ENCODE measurements at places on chromosomes 13 and 19. TPM values are rescaled to one million over a fixed set of nuclear protein-coding genes. Genes with fewer than 3 reads are reported as not detected.

DNA sequence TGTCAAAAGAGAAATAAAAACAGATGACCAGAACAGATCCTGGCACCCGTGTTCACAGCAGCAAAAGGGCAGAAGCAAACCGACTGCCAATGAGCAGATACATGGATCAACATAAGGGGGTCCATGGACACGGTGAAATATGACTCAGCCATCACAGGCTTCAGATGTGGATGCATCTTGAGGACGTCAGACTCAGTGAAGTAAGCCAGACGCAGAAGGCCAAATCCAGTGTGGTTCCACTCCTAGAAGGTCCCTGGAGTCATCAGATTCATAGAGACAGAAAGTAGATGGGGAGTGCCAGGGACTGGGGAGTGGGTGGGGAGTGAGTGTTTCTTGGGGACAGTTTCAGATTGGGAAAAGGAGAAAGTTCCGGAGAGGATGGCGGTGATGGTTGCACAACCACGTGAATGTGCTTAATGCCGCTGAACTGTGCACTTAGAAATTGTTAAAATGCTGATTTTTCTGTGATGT lies 28.8 kb upstream of the SEMA6B start:
- DNase-seq, result no peak

DNA sequence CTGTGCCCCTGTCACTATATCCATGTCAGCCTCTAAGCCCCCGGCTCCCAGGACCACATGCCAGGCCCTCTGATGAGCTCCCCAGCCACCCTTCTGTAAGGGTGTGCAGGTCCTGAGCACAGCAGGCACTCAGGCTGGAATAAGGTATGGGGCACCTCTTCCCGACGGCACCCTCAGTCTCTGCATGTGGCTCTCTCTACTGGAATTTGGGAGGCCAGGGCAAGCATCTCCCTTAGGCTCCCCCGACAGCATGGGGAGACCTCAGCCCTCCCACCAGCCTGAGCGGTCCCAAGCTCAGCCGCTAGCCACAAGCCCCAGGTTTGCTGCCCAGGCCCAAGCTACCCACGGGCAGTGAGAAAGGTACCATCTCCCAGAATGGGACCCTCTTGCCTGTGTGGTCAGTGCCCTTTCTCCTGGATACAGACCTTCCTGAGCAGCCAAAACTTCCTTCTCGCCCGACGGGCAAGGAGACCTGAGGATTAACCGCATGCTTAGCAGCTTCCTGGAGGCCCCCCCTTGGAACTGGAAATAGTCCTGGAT lies 22.5 kb upstream of the C19orf12 start:
- no peak for DNase-seq

- no peak for DNase-seq
These were observed 512 bp upstream of the ZNF93 start for GRCh38 chr19:19900139-19900728.

Gene RGL3
- 99.4 TPM for polyA plus RNA-seq

Gene ZNF471
- polyA plus RNA-seq, result 39.1 TPM

Gene TRPC4
- 7.9 TPM for polyA plus RNA-seq

- DNase-seq, result no peak
These were observed 214.4 kb upstream of the ZNF507 start for GRCh38 chr19:32131005-32131404.

DNA sequence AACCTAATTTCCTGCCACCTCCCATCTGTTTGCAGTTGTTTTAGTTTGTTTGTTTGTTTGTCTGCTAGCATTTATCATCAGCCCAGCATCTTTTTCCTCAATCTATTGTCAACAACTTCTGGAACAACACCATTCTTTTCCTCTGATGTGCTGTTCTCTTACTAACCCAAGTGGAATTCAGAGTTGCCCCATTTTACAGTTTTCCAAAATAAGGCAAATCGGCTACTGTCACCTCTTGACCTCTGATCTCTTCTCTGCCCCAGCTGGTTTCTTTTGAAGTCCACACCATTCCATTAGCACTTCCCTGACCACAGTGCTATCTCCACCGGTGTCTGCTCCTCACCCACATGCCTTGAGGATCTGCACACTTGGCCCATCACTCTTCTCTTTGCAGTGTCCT lies 102.4 kb downstream of the EFNB2 start:
- no peak for DNase-seq

Gene STOML3
- not detected for polyA plus RNA-seq

GRCh38 chr13:113792236-113792770 lies 33.3 kb downstream of the TMEM255B start:
- DNase-seq, result no peak

Gene CPB2
- polyA plus RNA-seq, result 0.27 TPM

GRCh38 chr19:49856574-49857021 lies 5.6 kb downstream of the PTOV1 start:
- no peak for DNase-seq

- DNase-seq, result no peak
These were observed 7.2 kb downstream of the ATP8A2 start for GRCh38 chr13:25379011-25379410.

DNA sequence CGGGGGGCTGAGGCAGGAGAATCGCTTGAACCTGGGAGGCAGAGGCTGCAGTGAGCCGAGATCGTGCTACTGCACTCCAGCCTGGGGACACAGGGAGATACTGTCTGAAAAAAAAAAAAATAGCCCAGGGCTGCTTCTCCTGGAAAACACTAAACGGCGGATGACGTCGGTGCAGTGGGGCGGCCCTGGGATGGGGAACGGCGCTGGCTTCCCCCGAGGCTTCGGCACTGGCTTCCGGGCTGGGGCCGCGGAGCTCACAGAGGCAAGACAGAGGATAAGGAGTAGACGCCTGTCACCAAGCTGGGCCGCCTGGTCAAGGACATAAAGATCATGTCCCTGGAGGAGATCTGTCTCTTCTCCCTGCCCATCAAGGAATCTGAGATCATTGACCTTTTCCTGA lies 5.0 kb downstream of the PRSS57 start:
- no peak for DNase-seq

Gene ONECUT3
- polyA plus RNA-seq, result 0.03 TPM

GRCh38 chr13:86673931-86674431 lies 874.8 kb upstream of the SLITRK6 start:
- no peak for DNase-seq

- no peak for DNase-seq
These were observed 129.6 kb downstream of the ZNF675 start for GRCh38 chr19:23557381-23557780.

GRCh38 chr19:11367528-11367927 lies 6.9 kb upstream of the SWSAP1 start:
- no peak for DNase-seq

- DNase-seq, result no peak
These were observed 341.3 kb downstream of the SPRY2 start for GRCh38 chr13:79999601-80000000.

GRCh38 chr13:94268661-94269060 lies 210.8 kb downstream of the DCT start:
- no peak for DNase-seq

Gene CASP14
- polyA plus RNA-seq, result 0.05 TPM

GRCh38 chr13:74682746-74683145 lies 548.5 kb upstream of the KLF12 start:
- DNase-seq, result no peak

DNA sequence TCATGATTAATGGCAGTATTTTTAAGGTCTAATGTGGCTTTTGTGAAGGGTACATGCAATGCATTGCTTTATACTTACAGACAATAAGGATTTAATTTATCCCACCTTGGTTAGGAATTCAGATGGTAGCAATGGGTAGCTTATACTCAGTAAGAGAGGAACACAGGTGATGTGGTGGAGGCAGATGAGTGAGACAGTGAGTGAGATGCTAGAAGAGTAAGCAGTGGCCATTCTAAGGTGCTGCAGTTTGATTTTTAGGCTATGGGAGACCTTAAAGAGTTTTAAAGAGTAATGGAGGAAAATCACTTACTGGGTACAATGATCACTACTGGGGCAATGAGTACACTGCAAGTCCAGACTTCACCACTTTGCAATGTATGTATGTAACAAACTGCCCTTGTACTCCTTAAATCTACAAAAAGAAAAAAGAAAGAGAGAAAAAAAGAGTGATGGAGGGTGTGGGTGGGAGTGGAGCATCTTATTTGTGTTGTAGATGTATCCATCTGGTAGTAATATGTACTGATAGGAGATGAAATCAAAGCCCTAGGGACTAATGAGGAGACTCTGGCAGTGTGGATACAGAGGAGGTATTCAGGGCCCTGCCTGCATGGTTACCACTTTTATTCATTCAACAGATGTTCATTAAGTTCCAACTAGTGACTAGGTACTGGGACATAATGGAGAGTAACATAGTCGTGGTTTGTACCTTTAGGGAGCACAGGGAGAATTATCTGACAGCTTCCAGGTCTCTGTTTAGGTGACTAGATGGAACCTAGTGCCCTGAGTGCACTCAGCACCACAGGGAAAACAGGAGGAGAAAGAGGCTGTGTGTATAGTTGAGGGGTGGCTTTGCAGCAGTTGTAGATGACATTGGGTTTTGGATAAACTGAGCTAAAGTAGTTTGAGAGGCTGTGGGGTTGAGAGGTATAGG lies 99.0 kb downstream of the GPC6 start:
- DNase-seq, result no peak

- DNase-seq, result no peak
These were observed 104.2 kb downstream of the UBL3 start for GRCh38 chr13:29746148-29746677.

DNA sequence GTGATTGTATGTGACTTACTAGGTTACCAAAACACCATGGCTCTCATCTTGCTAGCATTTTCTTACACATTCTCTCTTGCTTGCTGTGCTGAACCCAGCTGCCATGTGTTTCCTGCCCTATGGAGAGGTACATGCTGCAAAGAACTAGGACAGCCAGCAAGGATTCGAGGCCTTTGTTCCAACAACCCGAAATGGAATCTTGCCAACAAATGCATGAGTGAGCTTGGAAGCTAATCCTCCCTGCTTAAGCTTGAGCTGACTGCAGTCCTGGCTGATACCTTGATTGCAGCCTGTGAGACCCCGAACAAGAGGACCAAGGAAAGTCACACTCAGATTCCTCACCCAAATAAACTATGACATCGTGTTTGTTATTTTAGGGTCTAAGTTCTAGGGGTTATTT lies 651.2 kb downstream of the SLITRK6 start:
- DNase-seq, result peak; percentile 44
